Activated CD4-positive, alpha-beta memory T cell treated with anti-CD3 and anti-CD28 coated beads for 36 hours (primary cell): ENCODE measurements at places on chromosomes 7 and 10.

GRCh38 chr7:945147-945555 lies 9.3 kb downstream of the ADAP1 start:
- peaks cover 4% of the 10 kb centered on the region for H3K36me3 ChIP-seq
- no peak for DNase-seq
- H3K27me3 ChIP-seq = peaks cover 2% of the 10 kb centered on the region
- H3K4me3 ChIP-seq = no peak overlapping the region
- H3K4me1 ChIP-seq = peaks cover 19% of the 10 kb centered on the region

GRCh38 chr7:66739477-66739876 lies 1.1 kb upstream of the RABGEF1 start:
- peaks cover 30% of the 10 kb centered on the region for H3K4me1 ChIP-seq
- H3K27ac ChIP-seq = peak overlapping the region; percentile 93
- H3K27me3 ChIP-seq = no peaks in the 10 kb centered on the region
- peak overlapping the region; percentile 97 for H3K4me3 ChIP-seq
- no peak for DNase-seq
- peaks cover 23% of the 10 kb centered on the region for H3K36me3 ChIP-seq

GRCh38 chr10:90319188-90319914 lies 538.5 kb downstream of the HTR7 start:
- H3K4me3 ChIP-seq = no peak overlapping the region
- DNase-seq = peak; percentile 10
- H3K27me3 ChIP-seq = peaks cover 1% of the 10 kb centered on the region
- no peak overlapping the region for H3K27ac ChIP-seq
- no peaks in the 10 kb centered on the region for H3K4me1 ChIP-seq

GRCh38 chr7:130961128-130961601 lies 227.2 kb upstream of the KLF14 start:
- peaks cover 43% of the 10 kb centered on the region for H3K4me1 ChIP-seq
- peak; percentile 93 for DNase-seq
- H3K4me3 ChIP-seq = peak overlapping the region; percentile 84
- peaks cover 6% of the 10 kb centered on the region for H3K27me3 ChIP-seq
- no peak overlapping the region for H3K27ac ChIP-seq
